ENCODE measurements at places on chromosomes 4 and X.

DNA sequence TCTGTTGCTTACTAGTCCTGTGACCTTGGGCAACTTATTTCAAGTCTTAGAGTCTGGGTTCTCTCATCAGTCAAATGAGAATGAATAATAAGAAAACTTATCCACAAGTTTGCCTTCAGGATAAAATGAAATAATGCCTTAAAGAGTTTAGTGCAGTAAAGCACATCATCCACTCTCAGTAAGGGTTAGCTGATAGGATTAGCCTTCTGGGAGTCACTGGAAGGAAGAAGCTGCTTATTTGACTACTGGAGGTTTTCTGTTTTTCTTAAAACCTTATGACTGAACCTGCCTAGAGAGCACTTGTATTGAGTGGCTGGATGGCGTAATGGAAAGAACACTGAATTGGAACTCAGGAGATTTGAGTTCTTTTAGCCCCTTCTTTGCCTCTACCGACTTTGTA is 1.8 kb downstream of the RNF128 start:
- DNase-seq, result no peak

DNA sequence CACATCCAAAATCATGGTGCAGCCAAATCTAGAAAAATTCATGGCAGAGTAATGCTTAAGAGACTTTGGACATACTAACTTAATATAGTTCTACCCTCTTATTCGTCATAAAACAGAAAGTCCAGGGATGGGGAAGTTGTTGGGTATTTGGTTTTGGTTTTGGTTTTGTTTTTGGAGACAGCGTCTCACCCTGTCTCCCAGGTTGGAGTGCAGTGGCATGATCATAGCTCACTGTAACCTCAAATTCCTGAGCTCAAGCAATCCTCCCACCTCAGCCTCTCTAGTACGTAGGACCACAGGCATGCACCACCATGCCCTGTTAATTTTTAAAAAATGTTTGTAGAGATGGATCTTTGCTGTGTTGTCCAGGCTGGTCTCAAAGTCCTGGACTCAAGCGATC is 271.8 kb upstream of the TENM3 start:
- peak; percentile 11 for DNase-seq

DNA sequence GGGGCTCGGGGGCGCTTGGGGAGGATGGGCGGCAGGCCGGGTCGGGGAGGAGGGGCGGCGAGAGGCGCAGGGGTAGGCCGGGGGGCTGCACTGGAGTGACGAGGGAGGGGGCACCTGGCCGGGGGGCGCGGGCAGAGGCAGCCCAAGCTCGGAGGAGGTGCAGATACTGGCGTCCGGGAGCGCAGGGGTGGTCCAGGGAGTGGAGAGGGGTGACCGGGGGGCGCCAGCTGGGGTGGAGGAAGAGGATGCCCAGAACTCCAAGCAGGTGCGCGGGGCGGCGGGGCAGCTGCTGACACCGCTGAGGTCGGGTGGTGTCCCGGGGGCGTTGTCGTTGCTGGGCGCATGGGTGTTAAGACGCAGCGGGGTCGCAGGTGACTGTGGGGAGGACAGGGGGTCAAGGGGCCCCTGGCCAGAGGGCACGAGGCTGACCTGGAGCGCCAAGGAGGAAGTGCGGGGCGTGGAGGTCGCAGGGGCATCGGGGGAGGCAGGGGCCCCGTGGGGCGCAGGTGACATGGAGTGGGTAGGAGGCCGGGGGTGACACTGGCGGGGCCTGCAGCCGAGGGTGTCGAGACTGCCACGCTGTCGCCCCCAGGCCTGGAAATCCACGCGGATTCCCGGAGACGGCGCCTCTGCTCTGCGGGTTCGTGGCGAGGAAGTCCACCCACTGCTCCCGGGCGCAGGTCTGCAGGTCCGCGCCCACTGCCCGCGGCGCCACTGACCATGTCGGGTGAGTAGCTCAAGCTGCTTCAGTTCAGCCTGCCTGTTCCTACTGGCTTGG is 928 bp downstream of the GYG2 start:
- no peak for DNase-seq

DNA sequence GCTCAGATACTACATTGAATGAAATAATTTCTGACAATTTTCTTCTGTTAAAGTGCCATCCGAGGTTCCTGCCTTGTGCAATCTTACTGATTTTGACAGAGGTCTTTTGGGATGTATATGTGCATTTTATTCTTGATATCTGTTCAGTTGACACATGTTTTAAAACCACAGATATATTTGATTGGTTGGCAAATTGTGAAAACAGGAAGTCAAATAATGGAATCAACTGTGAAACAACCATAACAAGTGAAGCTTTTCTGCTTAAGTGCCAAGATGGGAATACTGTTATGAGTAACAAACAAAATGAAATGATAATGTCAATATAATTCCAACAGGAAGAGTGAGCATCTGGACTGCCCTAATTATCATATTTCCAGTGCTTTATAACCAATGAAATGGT is 84.9 kb upstream of the TET2 start:
- no peak for DNase-seq

- no peak for DNase-seq
Observed at GRCh38 chr4:3091464-3091863, 17.0 kb downstream of the HTT start.

DNA sequence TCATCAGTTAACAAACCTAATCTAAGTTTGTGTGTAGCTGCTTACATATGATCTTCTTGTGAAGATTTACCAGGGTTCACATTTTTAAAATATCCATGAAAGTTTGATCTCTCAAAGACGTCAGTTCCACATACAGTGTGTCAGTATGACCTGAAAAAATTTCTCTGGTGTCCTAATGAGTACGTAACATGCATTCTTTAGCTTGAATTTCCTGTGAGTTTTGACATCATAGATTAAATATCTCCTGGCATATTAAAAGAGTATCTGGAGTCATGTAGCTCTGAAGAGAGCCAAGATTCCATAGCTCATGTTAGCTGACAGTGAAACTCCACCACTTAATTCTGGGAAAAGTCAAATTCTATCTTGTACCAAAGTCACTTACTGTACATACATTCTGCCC is 43.9 kb upstream of the PDLIM5 start:
- no peak for DNase-seq

DNA sequence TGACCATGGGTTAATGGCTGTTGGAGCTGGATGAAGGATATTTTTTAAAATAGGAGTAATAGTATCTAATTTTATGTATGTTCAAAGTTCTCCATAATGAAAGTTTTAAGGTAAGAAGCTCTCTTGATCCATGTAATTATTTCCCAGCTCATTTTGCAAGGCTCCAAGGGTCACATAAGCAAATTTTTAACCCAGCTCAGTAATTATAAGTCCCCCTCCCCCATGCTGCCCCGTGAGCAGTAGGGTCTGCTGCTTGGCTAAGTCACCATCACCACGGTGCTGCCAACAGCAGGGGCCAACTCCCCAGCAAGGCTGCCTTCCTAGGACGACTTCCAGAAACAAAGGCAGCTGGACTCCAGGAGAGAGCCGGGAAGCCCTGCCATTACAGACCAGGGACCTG is 340.0 kb downstream of the FBXW7 start:
- DNase-seq, result no peak

GRCh38 chr4:68152411-68152810 is 22.7 kb upstream of the TMPRSS11F start:
- no peak for DNase-seq

- no peak for DNase-seq
Observed at GRCh38 chr4:15063341-15063740, 61.1 kb downstream of the CPEB2 start.

Measured in GM10248 (cell line).